ENCODE measurements at places on chromosomes 13 and 19. TPM values are rescaled to one million over a fixed set of nuclear protein-coding genes. Genes with fewer than 3 reads are reported as not detected.

IFT88 gene
- total RNA-seq = 8.8 TPM

S1PR4 gene
- not detected for total RNA-seq

GPR4 gene
- not detected for total RNA-seq

PIH1D1 gene
- 115 TPM for total RNA-seq

OVOL3 gene
- not detected for total RNA-seq

C5AR2 gene
- total RNA-seq = under 0.01 TPM

USPL1 gene
- total RNA-seq = 4.7 TPM

FXYD7 gene
- not detected for total RNA-seq

HAUS5 gene
- total RNA-seq = 6.3 TPM

MEDAG gene
- total RNA-seq = 171 TPM

ZNF491 gene
- total RNA-seq = 2.8 TPM

APOC4 gene
- total RNA-seq = not detected

DAND5 gene
- not detected for total RNA-seq

F7 gene
- total RNA-seq = not detected

ADGRE1 gene
- total RNA-seq = not detected

COL5A3 gene
- total RNA-seq = 0.38 TPM

OR10H1 gene
- total RNA-seq = not detected

SYCN gene
- not detected for total RNA-seq

FAAP24 gene
- total RNA-seq = 1.5 TPM

ZNF578 gene
- 1.4 TPM for total RNA-seq

GSX1 gene
- total RNA-seq = not detected

TMEM59L gene
- total RNA-seq = 0.98 TPM

CYP4F12 gene
- total RNA-seq = 0.70 TPM

ZNF433 gene
- 3.2 TPM for total RNA-seq

IQCN gene
- 0.23 TPM for total RNA-seq

SLC25A41 gene
- total RNA-seq = not detected

CALR3 gene
- 0.08 TPM for total RNA-seq

LMO7 gene
- 72.4 TPM for total RNA-seq

KANK2 gene
- 948 TPM for total RNA-seq

USHBP1 gene
- 1.1 TPM for total RNA-seq

ATP7B gene
- 4.2 TPM for total RNA-seq

C19orf67 gene
- total RNA-seq = not detected

ZNF729 gene
- not detected for total RNA-seq

RYR1 gene
- total RNA-seq = under 0.01 TPM

CGB2 gene
- total RNA-seq = not detected

ZFP28 gene
- 2.7 TPM for total RNA-seq

SPRY2 gene
- total RNA-seq = 19.1 TPM

TPRX1 gene
- not detected for total RNA-seq

SULT2A1 gene
- not detected for total RNA-seq

CGB8 gene
- not detected for total RNA-seq

DHRS12 gene
- 2.3 TPM for total RNA-seq

CDX2 gene
- not detected for total RNA-seq

TNFSF13B gene
- total RNA-seq = 0.60 TPM

PINLYP gene
- total RNA-seq = 6.4 TPM

KIR2DL3 gene
- not detected for total RNA-seq

PPM1N gene
- total RNA-seq = 0.35 TPM

CYP2A6 gene
- not detected for total RNA-seq

KISS1R gene
- total RNA-seq = not detected

SERTAD3 gene
- 11.2 TPM for total RNA-seq

PEG3 gene
- 1.8 TPM for total RNA-seq

ACP5 gene
- total RNA-seq = 0.08 TPM

FPR3 gene
- total RNA-seq = 0.23 TPM

KDELR1 gene
- total RNA-seq = 58.3 TPM

ZNF324 gene
- total RNA-seq = 16.7 TPM

GRK1 gene
- not detected for total RNA-seq

CGB5 gene
- total RNA-seq = not detected
